Activated T-helper 9 cell treated with anti-CD3 and anti-CD28 coated beads, Interleukin-2, amount 50 U/mL, for 16 hours (primary cell): ENCODE measurements at places on chromosomes 12 and 14.

GRCh38 chr12:70482764-70483163 is 116.7 kb downstream of the KCNMB4 start:
- DNase-seq, result no peak

DNA sequence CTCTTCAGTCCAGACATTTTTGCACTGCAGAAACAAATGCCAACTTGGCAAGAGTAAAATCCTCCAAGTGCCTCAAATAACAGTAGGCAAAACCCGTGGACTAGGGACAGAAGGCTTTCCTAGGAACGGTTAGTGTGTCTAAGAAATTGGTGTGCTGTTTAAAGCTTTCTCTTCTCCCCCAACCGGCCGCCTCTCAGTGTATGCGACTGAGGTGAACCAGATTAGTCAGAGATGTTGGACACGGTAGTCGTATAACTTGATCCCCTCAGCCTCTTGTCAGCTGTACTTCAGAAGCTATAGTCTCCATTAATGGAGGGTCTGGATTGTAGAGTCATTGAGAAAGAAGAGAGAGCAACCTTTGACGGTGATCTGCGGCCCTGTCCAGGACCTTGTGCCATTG is 21.7 kb downstream of the PPFIBP1 start:
- no peak for DNase-seq

- DNase-seq, result no peak
Measured at GRCh38 chr12:93360688-93361087, 17.0 kb upstream of the NUDT4 start.

GRCh38 chr14:72792051-72792788 is 101.7 kb downstream of the DPF3 start:
- DNase-seq, result no peak

GRCh38 chr12:77940011-77940423 is 109.3 kb downstream of the NAV3 start:
- DNase-seq, result no peak

DNA sequence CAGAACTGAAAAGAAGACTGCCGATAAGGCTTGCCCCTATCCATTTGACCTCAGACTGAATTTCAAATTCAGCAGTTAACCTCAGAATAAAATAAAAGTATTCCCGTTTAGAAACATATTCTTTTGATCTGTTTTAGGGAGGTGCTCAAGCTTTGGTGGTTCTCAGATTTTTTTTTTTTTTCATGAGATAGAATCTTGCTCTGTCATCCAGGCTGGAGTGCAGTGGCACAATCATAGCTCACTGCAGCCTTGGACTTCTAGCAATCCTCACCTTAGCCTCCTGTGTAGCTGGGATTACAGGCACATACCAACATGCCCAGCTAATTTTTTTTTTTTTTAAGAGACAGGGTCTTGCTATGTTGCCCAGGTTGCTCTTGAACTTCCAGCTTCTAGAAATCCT is 15.5 kb downstream of the AEBP2 start:
- no peak for DNase-seq

- DNase-seq, result no peak
Measured at GRCh38 chr12:55996715-55997534, at the start of gene SUOX. Gene SUOX, plus strand, starts transcription at chr12:55997276. Its CDS starts 4,946 bp downstream, at chr12:56002222.

- DNase-seq, result no peak
Measured at GRCh38 chr12:80807640-80808288, 91.1 kb downstream of the MYF5 start.

DNA sequence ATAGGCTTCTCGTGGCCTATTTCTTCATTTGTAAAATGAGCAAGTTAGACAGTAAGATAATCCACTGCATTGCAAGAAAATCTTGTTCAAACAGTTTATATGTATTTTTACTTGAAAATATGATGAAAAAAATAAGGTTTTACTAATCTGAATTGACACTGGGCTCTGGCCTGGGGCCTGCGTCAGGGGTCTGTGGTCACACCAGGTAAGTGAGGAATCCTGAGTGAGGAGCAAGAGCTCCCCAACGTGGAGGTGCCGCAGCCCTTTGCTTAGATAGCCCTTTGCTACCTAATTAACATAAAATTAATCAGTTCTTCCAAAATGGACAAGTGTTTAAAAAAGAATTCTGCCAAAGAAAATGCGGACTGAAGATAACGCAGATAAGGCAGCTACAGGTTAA is 39.1 kb upstream of the STAB2 start:
- DNase-seq, result no peak

DNA sequence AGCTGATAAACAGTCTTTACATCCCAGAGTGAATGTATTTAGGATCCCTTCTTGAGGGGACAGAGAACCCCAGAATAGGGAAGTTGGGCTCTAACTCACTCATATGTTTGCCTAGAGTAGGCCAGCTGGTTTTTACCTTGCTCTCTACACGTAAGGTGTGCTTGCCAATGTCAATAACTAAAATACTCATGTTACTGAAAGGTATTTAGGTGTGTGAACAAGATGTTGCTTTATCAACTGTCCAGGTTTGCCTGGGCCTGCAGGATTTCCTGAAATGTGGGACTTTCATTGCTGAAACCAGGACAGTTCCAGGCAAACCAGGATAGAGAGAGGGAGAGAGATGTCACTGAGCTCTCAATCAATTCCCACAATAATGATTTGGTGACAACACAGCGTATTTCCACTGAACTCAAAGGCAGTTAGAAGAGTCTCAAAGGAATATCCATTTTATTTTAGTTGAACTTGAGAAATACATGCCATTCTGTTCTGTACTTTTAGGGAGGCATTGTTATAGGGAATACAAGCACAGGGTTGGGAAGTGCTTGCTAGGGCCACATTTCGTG is 171.7 kb downstream of the NRXN3 start:
- DNase-seq, result no peak

GRCh38 chr12:25187781-25188180 is 7.2 kb downstream of the DNAI7 start:
- no peak for DNase-seq

DNA sequence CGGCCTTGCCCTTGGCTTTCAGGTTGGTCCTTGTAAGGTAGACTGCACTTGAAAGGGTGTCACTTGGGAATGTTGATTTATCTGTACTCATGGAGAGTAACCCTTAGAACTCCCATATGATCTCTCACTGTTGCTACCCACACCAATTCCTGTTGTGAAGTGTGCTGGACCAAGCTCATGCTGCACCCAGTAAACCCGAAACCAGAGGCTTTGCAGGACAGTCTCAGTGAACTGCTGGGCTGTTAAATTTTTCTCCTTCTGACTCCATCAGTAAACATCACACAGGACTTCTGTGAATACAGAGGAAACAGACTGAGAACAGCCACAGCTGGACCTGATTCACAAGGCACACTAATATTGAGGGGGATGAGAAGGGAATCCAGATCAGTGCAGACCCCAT is 783.0 kb downstream of the TMEM121 start:
- DNase-seq, result no peak

- no peak for DNase-seq
Measured at GRCh38 chr12:56839915-56840325, 76.8 kb downstream of the HSD17B6 start.

DNA sequence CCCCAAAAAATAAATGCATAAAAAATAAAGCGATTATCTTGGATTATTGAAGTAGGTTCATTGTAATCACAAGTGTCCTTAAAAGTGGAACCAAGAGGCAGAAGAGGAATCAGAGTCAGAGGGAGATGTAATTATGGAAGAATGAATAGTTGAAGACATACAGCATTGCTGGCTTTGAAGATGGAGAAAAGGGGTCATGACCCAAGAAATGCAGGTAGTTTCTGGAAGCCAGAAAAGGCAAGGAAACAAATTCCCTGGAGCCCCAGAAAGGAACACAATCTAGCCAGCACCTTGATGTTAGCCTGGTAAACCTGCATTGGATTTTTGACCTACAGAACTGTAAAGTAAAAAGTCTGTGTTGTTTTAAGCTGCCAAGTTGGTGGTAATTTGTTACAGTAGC is 57.5 kb upstream of the PTGR2 start:
- no peak for DNase-seq

DNA sequence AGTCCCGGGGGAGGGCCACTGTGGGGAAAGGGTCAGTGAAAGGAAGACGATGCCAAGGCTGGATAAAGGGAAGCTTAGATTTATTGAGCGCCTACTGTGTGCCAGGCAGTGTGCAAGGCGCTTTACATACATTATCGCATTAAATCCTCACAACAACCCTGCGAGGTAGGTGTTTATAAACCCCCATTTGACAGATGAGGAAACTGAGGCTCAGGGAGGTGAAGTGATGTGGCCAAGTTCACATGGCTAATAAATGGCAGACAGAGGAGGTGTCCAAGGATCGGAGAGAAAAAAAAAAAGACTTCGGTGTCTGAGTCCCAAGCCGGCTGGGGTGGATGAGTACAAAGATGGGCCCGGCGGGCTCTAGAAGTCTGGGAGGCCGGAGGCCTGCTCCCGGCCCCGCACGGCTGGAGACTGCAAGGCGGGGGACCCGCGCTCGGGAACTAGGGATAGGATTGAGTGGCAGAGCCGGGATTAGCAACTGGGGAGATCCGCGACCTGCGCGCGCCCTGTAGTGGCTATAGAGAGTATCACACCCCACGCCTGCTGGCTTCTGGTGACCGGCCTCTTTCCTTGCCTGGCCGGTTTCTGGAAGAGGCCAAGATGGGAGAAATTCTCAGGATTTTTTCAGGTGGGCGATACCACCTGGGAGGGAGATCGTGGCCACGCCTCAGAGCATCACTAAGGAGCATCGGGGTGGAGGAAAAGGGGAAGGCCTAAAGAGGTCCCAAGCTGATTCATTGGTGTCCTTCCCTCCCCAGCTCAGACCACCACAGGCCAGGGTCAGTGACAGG is 3.9 kb downstream of the DDN start:
- no peak for DNase-seq

GRCh38 chr14:56378475-56378877 is 201.1 kb upstream of the TMEM260 start:
- no peak for DNase-seq

- no peak for DNase-seq
Measured at GRCh38 chr12:112826011-112826410, 34.5 kb downstream of the RPH3A start.

- DNase-seq, result no peak
Measured at GRCh38 chr12:3333991-3334391, 157.0 kb upstream of the PRMT8 start.

DNA sequence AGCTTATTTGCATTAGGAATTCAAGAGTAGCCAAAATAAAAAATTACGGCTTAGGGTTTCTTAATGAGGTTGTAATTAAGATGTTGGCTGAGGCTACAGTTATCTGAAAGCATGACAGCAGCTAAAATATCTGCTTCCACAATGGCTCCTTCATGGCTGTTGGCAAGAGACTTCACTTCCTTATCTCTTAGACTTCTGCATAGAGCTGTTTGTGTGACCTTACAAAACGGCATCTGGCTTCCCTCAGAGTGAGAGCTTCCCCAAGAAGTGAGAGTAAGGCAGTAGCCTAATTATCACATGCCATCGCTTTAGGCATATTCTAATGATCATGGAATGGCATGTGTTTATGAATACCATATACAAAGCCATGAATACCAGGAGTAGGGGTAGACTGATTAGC is 57.6 kb downstream of the CCDC59 start:
- DNase-seq, result no peak

DNA sequence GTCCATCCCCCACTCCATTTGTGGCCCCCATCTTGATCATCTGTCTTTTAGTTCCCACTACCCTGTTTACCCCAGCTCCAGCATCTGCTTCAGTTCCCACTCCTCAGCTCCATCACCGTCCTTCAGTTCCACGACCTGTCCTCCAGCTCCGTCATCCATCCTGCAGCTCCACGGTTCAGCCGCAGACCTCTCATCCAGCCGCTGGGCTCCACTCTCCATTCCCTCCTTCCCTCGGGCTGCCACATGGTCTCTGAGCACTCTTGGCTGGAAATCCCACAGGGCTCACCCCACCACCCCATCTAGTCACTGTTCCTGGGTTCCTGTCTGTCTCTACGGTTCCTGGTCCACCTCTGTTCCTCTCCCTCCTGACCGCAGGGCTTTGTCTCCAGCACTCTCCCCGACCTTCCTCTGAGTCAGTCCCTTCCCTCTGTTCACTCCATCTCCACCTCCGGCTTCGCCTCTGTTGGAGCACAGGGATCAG is 3.3 kb upstream of the P3H3 start:
- no peak for DNase-seq

- DNase-seq, result no peak
Measured at GRCh38 chr12:116927244-116927940, 16.6 kb downstream of the FBXW8 start.

DNA sequence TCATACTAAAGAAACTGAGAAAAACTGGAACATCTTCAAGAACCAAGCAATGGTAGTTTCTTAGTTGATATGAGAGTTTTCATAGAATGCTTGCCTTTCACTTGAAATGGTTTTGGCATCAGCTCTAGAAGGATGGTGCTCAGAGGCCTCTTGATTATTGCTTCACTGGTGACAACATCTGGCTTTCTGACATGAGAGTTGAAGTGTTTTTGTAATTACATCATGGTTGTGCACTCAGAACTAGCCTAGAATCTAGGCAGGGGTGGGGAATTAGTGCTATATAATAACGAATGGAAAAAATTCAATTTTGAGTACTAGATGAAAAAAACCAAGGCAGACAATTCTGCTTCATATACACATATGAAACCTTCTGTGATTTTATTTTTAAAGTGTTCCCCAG is 172.8 kb upstream of the LMNTD1 start:
- no peak for DNase-seq

GRCh38 chr14:54806616-54807015 is 96.0 kb downstream of the GCH1 start:
- DNase-seq, result no peak

DNA sequence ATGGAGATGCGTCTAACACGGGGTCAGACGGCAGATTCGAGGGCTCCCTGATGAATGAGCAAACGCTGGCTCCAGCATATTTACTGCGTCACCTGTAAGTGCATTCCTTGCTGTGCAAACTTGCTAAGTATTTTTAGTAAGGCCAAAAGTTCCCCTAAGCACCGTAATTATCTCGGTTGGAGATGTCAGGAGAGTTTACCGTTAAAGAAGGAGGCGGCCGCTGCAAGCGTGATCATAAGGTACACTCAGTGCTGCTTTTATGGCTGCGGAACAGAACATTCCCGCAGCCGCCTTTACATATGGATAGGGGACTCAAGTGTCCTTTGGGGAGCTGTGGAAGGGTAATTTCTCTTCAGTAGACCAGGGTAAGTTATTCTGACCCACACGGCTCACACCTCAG is 175.6 kb downstream of the GLT1D1 start:
- DNase-seq, result no peak

- DNase-seq, result no peak
Measured at GRCh38 chr14:37948266-37948665, 259.4 kb upstream of the SSTR1 start.

DNA sequence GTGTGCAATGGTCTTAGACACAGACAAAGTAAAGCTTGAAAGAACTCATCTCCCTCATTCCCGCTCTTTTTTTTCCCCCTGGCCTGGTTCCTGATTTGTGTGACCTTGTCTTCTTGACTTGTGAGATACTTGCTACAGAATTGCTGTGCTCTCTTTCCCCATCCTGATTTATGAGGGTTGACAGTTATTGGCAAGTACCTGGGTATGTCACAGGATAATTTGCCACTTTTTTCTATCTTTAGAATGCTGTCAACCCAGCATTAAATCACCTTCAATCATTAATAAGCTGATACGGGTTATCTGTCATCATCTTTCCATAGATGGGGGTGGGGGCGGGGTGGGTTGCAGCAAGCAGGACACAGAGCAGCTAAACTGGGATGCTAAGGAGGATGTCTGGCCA is 144.4 kb upstream of the PRICKLE1 start:
- no peak for DNase-seq
